RPMI7951 (cell line): ENCODE measurements at places on chromosomes 16 and 17. TPM values are rescaled to one million over a fixed set of nuclear protein-coding genes. Genes with fewer than 3 reads are reported as not detected.
A peak's percentile ranks its signal among the peaks of the same experiment; 100 is the strongest.

GRCh38 chr16:12132290-12132689, 155.8 kb downstream of the SNX29 start:
- DNase-seq: peak; percentile 19

GRCh38 chr16:53849585-53849984, 145.6 kb downstream of the FTO start:
- no peak for DNase-seq

DNA sequence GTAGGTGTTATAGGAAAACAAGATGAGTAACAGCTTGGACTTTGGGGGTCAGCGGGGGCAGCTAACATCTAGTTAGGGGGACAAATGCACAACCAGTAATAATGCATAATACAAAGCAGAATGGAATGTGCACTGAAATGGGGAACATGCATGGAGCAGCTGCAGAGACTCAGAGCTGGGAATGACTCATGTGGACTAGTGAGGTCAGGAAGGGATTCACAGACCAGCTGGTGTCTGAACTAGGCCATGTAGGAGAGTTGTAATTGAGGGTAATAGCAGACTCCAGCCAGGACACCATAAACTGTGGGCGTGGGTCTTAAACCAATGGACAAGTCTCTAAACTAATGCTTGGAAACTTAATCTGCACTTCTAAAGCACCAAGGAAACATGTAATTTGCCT, 176.8 kb upstream of the ASIC2 start:
- DNase-seq: peak; percentile 54

- peak; percentile 84 for DNase-seq
Observed at GRCh38 chr16:10168258-10168657, 14.0 kb downstream of the GRIN2A start.

- DNase-seq: no peak
Observed at GRCh38 chr16:66574531-66574930, 4.7 kb upstream of the CMTM2 start.

- DNase-seq: no peak
Observed at GRCh38 chr16:86042996-86043725, 144.2 kb downstream of the IRF8 start.

DNA sequence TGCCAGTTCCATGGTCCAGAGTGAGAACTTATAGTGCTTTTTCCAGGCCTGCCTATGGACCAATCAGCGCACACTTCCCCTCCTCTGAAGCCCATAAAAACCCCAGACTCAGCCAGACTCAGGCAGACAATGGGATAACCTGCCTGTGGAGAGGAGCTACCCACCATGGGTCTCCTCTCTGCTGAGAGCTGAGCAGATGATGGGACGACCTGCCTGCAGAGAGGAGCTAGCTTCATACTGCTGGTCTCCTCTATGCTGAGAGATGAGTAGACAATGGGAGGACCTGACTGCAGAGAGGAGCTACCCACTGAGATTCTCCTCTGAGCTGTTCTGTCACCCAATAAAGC, 144.7 kb downstream of the MYO1D start:
- no peak for DNase-seq

Gene PRPSAP2
- 26.6 and 31.7 TPM in 2 replicates for total RNA-seq
